ENCODE measurements at places on chromosomes 2 and 18. TPM values are rescaled to one million over a fixed set of nuclear protein-coding genes. Genes with fewer than 3 reads are reported as not detected.

- no peak for DNase-seq
Observed at GRCh38 chr2:119305497-119306195, 61.0 kb downstream of the C2orf76 start.

The NEU2 gene
- not detected for total RNA-seq

GRCh38 chr2:235711527-235711926 lies 217.7 kb downstream of the AGAP1 start:
- no peak for DNase-seq

- DNase-seq, result no peak
Observed at GRCh38 chr2:60438653-60439052, 114.8 kb downstream of the BCL11A start.

DNA sequence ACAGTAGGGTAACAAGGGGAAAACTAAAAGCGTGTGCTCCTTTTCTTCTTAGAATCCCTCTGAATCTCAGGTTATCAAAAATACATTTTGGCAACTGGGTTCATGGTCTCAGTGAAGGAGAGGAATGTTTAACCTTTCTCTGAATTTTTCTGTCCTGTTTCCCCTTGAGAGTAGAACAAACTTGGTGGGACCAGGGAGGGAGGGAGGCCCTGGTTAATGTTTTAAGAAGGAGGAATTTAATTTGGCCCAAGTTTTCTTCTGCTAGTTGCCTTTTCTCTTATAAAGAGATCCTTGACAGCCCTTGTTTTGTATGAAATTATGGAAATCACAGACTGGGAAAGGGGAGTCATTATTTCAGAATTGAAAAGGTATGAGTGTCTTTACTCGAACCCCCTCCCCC lies 12.2 kb upstream of the POU3F3 start:
- DNase-seq, result no peak

DNA sequence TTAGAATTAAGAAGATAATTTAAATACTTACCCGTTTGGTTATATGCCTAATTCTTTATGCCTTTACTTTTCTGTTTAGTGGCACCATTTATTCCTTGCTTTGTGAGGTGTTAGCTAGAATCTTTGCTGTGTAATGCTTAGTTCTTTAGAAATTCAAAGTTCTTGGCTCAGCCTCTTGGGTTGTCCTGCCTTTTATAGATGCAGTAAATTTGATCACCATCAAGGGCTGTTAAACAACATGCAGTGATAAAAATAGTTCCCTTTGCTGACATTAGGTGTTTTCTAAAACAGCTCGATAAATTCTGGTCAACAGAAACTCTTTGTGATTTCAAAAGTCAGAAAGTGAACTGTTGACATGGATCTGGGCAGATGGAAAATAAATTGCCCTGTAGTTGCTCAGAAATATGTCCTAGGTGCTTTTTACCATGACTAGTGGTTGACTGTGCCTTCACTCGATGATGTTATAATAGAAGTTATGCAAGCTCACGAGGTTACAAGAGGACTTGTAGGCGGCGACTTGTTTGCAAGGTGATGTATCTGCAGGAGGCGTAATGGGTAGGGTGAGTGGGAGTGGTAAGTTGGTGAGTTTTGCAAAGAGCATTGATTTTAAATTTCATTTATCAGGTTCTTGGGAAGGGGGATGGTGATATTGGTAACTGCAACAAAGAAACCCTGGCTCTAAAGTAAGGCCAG lies 52.1 kb downstream of the LRRTM1 start:
- DNase-seq, result no peak

The LOXL3 gene
- 5.9 TPM for total RNA-seq

GRCh38 chr18:25144820-25145219 lies 207.1 kb downstream of the ZNF521 start:
- DNase-seq, result peak; percentile 56

GRCh38 chr2:41949883-41950665 lies 97.7 kb upstream of the PKDCC start:
- no peak for DNase-seq

DNA sequence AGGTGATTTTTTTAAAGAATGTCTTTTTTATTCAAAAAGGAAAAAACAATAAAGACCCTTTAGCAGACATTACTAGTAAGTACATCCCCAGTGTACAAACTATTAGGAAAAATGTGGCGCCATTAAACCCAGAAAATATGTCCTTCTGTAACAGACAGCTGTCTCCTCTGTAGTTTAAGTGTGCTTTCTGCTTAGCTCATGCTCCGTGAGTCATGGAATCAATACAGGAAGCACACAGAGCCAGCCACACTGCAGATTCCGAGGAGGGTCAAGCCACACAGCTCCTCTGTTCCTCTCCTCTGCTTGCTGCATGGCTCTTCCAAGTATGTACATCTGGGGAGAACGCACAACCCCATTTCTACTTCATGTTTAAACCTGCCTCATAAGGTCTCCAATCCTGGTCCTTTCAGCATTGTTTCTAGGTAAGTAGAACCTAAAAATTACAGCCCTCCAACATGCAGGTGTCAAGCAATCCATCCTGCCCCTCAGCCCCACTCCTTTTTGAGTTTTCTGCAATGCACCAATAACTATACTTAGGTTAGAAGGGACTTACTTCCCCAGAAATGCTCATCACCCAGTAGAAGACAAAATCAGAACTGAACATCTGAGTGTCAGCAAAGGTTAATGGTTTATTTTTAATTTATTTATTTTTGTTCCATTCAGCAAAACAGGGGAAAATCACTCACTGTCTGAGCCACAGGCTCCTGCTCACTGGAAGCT lies 37.5 kb downstream of the ACVR1 start:
- peak; percentile 26 for DNase-seq

The CDKL4 gene
- 1.1 TPM for total RNA-seq

DNA sequence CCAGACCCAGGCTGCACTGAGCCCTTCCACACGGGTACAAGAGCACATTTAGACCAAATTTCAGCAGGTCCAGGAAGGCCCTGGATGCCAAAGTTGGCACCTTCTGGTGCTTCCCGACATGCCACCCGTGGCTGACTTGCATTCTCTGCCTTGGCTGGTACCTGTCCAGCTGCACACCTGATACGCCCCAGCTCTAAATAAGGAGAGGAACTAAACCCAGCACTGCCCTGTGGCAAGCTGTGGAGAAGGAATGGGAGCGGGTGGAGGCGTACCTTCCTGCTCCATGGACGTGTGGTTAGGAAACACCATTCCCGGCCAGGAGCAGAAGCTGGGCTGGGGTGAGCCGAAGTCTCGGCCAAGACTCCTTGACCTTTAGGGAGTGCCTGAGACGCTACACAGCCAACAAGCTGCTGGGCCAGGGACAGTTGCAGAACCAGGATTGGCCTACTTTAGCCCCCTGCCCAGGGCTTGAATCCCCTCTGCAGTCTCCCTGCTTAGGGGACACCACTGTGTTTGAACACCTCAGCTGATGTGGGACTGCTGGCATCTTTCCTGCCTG lies 86.5 kb upstream of the TAF1B start:
- no peak for DNase-seq

DNA sequence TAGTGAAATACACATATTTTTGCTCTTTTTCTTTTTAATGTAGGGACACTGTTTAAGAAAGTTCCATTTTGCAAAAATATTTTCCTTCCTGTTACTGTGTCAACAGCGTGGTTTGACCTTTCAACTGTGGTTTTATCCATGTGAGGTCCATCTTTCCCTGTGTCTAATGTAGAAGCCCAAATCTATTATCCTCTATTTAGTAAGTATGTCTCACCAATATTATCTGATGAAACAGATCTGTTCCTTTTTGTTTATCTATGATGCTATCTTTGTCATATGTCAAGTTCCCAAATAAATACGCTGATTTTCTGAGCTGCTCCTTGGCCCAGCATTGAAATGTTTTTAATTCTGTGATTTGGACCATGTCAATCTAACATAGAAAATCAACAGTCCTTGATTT lies 3.5 kb upstream of the ARHGAP15 start:
- no peak for DNase-seq

- DNase-seq, result peak; percentile 39
Observed at GRCh38 chr2:186595219-186595618, 5.4 kb downstream of the ITGAV start.

DNA sequence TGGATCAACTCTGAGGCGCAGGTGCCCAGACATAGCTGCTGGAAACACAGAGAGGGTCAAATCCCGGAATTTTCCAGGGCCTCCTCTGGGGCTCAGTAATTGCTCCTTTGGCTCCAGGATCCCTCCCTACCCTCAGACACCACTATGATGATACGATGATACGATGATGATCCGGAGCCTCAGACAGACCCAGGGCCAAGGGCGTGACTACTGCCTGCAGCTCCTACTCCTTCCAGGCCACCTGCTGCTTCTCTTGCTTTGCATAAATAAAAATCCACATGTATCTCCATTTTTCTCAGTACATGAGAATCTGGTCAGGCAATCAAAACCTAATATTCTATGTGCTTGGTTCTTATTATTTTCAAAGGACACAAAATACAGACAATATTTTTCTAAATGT lies 33.7 kb downstream of the MRPL35 start:
- no peak for DNase-seq

DNA sequence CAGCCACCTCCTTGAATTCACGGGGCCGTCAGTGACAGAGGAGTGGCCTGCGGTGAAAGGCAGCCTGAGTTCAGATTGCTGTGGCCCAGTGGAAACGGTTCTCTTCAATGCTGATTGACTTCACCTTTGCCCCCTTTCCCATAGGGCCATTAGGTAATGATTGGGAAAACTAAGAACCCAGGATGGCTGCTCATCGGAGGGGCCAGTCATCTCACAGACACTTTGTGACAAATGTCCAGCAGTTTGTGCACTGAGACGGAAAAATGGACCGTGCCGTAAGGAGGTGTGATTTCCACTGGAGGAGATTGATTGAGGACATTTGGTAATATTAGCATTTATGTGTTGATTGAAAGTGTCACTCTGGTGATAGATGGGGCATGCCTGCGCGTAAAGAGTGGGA lies 59.7 kb upstream of the TPO start:
- no peak for DNase-seq

DNA sequence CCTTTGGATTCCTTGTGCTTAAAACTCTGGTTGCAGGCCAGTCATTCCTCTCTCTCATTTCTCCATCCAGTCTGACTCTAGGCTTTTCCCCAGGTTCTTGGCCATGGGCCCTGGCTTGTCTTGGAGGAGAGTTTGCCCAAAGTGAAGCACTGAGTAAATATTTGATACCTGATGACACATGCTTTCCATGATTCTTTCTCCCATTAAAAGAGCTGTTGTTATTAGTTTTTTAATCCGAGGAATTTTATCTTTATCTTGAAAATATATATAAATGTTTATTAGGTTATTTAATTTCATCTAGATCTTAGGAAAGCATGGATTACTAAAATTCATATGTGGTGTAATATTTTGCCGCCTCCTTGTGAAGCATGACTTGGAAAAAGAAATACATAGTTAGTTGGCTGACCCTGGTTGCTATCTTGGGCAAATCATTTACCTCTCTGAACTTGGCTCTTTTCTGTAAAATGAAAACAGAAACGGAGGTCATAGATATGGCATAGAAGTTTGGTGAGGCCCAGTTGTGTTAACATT lies 650.1 kb downstream of the SLC4A3 start:
- peak; percentile 46 for DNase-seq

The VIL1 gene
- not detected for total RNA-seq

- DNase-seq, result no peak
Observed at GRCh38 chr18:60421356-60422118, 49.0 kb upstream of the MC4R start.

GRCh38 chr2:145059914-145060313 lies 540.0 kb upstream of the ZEB2 start:
- no peak for DNase-seq

DNA sequence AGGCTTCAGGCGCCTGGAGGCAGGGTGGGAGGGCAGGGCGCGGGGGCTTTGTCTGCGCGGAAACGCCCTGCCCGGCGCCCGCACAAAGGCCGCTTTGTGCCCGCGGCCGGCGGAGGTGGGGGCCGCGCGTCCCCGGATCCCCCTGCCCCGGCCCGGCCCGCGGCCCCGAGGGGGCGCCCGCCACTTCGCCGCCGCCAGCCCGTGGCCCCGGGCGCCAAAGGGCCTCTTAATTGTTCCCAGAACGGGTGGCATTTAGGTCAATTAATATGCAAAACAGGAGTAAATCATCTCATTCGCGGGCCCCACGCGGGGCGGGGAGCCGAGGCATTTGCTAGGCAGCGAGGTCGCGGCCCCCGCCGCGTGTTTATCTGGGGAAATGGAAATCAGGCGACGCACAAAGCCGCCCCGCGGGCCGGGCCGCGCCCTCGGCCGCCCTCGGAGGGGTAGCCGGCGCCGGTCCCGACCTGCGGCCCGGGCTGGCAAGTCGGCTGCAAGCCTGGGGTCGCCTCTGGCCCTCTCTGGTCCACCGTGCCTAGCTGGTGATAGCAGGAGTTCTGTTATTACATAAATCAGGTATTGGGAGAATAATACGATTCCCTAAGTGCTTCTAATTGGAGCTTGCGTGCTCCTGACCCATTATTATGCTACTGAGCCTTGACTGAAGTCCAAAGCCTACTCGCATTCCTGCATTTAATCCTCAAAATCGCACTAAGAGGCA lies 148.2 kb upstream of the GLI2 start:
- DNase-seq, result no peak

DNA sequence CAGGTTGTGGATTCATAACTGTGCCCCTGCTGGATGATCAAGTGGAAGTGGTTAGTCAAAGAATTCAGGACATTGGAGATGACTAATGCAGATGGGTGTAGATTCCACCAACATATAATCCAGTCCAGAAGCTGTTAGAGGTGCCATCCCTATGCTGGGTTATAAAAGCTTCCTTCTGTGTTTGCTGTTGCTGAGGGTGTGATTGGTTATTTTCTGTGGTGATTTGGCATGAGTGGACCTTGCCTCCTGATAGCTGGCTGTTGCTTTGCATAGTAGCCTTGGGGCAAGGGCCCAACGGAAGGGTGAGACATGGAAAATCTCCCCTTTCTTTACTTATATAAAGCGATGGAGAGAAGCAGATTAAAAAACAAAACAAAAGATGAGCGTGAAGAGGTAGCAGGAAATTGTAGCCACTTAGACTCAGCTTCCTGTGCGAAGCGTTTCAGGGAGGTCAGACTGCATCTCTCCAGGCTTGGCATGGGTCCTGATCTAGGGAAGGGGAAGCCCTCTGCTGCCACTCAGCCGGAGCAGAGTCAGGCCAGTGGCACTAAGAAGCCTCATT lies 190.4 kb downstream of the FMNL2 start:
- no peak for DNase-seq

The ABCA12 gene
- not detected for total RNA-seq

The SAG gene
- not detected for total RNA-seq

- no peak for DNase-seq
Observed at GRCh38 chr2:221588306-221588985, 16.3 kb upstream of the EPHA4 start.

DNA sequence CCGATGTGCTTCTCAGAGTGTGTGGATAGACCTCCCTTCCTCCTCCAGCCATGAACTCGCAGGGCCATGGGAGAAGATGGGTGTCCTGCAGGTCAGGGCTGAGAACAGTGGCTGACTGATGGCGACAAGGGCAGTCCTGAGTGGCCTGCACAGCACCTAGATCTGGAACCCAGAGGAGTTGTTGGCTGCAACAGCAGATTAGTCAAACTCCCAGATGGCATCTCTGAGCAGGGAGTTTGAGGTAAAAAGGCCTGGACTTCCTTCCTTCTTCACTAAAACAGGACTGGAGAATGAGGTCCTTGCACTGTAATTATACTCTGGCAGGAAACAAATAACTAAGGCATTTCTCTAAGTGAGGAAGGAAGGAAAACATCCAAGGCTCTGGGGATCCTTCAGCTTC lies 160.8 kb downstream of the MYCN start:
- no peak for DNase-seq

The VWC2L gene
- total RNA-seq, result not detected

The SCYGR4 gene
- total RNA-seq, result not detected

- no peak for DNase-seq
Observed at GRCh38 chr18:5872886-5873285, 22.4 kb downstream of the TMEM200C start.
